ENCODE measurements at places on chromosomes 4 and X. TPM values are rescaled to one million over a fixed set of nuclear protein-coding genes. Genes with fewer than 3 reads are reported as not detected.

WAS gene
- 0.07 TPM for total RNA-seq

RIBC1 gene
- total RNA-seq: 0.13 TPM

FRAS1 gene
- 7.7 TPM for total RNA-seq

GLOD5 gene
- total RNA-seq: not detected

ZCCHC4 gene
- 17.5 TPM for total RNA-seq

PRRG3 gene
- not detected for total RNA-seq

NDNF gene
- total RNA-seq: not detected

OR13H1 gene
- total RNA-seq: not detected

DCAF8L2 gene
- total RNA-seq: 0.07 TPM

CTAG2 gene
- not detected for total RNA-seq

POU3F4 gene
- not detected for total RNA-seq

RAB40A gene
- total RNA-seq: 0.14 TPM

KIT gene
- total RNA-seq: 12.8 TPM

PIGA gene
- total RNA-seq: 19.2 TPM

INPP4B gene
- 2.9 TPM for total RNA-seq

TGIF2LX gene
- not detected for total RNA-seq

F8 gene
- total RNA-seq: 1.0 TPM

ANXA10 gene
- total RNA-seq: not detected

SLC16A2 gene
- total RNA-seq: 1.5 TPM

TMEM47 gene
- 67.2 TPM for total RNA-seq

FAM193A gene
- 24.7 TPM for total RNA-seq

ATP5ME gene
- 82.3 TPM for total RNA-seq

ARHGAP36 gene
- total RNA-seq: under 0.01 TPM

DDIT4L gene
- total RNA-seq: 17.0 TPM

TCEAL5 gene
- total RNA-seq: not detected

AKAP14 gene
- total RNA-seq: not detected

SATL1 gene
- total RNA-seq: not detected

MAGEB10 gene
- not detected for total RNA-seq

CENPVL3 gene
- not detected for total RNA-seq

ODAPH gene
- total RNA-seq: not detected

ADRA2C gene
- not detected for total RNA-seq

CYSLTR1 gene
- total RNA-seq: not detected

DIPK2B gene
- total RNA-seq: 39.3 TPM

RHOXF2 gene
- total RNA-seq: not detected

IL15 gene
- total RNA-seq: 1.9 TPM

SRPX2 gene
- 143 TPM for total RNA-seq

ZXDA gene
- total RNA-seq: 9.7 TPM

COX7B2 gene
- total RNA-seq: not detected

HSFX2 gene
- total RNA-seq: 0.13 TPM

NPY2R gene
- total RNA-seq: not detected

USP26 gene
- not detected for total RNA-seq

FBXW7 gene
- 58.6 TPM for total RNA-seq

All from thoracic aorta endothelial cell (primary cell).